GM12878 (cell line): ENCODE measurements at places on chromosomes 5 and 9. TPM values are rescaled to one million over a fixed set of nuclear protein-coding genes. Genes with fewer than 3 reads are reported as not detected.

DNA sequence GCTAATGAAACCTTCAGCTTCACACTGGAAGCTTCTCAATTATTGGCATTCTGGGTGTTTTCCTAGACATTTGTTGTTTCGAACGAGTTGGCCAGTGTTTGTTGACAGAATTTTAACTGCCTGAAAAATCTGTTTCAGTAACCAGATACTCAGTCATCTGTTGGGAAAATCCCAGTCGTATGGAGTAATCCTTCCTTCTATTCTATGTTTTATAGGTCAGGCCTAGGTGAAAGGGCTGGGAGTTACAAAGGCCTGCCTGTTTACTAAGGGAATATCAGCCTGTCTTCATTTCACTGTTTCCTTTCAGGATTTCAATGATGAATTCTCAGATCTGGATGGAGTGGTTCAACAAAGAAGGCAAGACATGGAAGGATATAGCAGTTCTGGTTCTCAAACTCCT lies 59.9 kb downstream of the GRAMD2B start:
- no peak for DNase-seq

GRCh38 chr5:64347309-64347708 lies 158.5 kb upstream of the RGS7BP start:
- DNase-seq: no peak

- DNase-seq: no peak
These were observed 55.8 kb upstream of the ABL1 start for GRCh38 chr9:130779153-130779855.

GRCh38 chr5:138702166-138703077 lies 50.8 kb upstream of the CTNNA1 start:
- no peak for DNase-seq

DNA sequence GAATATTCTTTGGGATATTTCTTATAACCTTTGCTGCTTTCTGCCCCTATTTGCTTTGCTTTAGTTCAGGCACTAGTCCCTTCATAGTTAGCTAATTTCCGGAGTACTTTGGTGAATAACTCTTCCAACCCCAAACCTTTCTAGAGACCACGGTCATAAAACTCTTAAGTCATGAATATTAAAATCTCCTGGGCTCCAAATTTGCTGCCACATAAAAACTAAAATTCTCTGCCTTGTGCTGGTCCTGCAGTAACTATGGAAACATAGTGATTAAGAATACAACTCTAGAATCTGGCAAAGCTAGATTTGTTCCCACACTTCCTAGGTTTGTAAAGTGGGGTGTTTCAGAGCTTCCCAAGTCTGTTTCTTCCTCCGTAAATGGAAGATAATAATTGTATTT lies 10.0 kb upstream of the ACTBL2 start:
- no peak for DNase-seq

- no peak for DNase-seq
These were observed 16.8 kb downstream of the ANKH start for GRCh38 chr5:14854799-14855198.

DNA sequence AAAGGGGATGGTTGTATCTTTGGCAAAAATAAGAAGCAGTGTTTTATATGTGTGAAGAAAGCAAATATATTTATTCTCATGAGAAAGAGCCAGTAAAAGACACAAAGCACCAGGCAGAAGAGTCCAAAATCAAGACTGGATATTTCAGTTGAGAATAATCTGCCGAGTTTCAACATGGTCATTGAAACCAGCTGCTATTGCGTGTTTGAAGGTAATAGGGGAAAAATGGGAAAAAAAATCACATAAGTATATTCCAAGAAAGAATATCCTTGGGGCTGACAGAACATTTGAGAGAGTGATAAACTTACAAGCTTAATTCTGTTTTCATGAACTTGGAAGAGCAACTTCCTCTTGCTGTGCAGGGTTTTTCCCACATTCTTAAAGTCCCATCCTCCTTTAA lies 79.9 kb downstream of the ISOC1 start:
- no peak for DNase-seq

DNA sequence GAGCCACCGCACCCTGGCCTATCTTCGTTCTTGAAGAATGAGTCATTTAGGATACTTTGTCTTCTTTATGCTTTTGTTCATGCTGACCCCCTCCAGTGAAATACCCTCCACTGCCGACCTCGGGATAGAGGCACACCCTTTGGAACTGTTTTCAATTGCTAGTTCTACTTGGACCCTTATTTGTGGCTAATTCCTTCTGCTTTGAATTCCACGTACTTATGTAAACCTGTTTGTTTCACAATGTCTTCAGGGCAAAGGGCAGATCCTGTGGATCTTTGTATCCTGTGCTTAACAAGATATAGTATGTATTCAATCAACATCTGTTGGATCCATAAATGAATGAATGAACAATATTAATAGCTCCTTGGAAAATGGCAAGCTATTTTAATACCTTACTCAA lies 19.6 kb upstream of the AOPEP start:
- DNase-seq: no peak

DNA sequence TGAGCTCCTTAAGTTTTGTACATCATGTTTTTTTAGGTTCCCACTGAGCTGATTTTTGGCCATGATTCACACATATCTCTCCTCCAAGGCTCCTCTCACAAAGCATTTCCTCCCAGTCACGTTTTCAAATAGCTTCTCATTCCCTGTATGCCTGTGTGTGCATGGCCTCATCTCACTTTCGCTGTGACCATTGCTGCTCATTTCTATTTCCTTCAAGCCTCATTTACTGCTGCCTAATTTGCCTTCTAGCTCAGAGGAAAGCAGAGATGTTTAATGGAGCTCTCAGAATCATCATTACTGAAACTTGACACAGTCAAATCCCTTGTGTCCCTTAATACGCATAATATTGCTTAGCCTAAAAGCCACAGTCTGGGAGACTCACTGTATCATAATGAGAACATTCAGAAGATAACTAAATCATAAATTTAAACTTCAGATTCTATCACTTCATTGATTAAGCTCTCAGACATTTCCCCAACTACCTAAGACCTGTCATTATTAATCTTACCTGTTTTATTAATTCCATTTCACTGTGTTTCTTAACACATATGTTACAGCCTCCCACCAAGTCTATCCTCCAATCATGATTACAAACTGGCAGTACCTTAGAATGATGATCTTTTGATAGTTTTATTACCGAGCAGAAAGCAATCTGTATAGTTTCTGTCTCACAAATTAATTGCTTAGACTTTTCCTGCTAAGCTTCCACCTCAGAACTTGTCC lies 278.3 kb upstream of the PTGER4 start:
- DNase-seq: no peak

DNA sequence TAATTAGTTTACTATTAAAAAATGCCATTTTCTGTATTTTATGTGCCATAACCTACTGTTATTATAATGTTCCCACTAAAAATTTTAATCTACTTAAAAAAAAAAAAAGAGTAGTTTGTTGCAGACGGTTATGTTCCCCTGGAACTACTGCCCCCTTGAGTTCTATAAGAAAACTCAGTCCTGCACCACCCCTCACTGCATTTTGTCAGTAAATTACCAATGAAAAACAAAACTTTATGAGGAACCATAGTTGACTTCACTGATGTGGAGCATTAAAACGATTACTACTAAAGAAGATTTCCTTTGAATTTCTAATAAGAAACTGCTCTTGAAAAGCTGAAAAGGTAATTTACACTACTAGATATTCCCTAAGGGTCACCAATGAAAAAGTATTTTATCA lies 288.7 kb downstream of the FBXL17 start:
- no peak for DNase-seq

GRCh38 chr9:90514877-90515276 lies 127.7 kb downstream of the DIRAS2 start:
- DNase-seq: no peak

DNA sequence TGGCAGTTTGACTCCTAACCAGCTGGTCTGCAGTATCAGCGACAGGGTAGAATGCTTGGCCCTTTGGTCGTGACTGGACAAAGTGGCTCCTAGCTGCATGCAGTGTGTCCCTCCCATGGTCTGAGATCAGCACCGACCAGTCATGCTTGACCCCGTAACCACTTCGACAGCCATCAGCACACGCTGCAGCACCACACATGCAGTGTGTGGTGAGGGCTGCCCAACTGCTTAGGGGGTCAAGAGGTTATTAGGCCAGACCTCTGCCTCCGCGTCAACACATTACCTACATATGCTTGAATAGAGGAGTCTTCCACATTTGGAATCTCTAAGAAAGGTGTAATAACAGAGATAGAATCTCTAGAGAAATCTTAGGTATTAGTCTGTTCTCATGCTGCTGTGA lies 139.1 kb downstream of the FSTL4 start:
- no peak for DNase-seq

DNA sequence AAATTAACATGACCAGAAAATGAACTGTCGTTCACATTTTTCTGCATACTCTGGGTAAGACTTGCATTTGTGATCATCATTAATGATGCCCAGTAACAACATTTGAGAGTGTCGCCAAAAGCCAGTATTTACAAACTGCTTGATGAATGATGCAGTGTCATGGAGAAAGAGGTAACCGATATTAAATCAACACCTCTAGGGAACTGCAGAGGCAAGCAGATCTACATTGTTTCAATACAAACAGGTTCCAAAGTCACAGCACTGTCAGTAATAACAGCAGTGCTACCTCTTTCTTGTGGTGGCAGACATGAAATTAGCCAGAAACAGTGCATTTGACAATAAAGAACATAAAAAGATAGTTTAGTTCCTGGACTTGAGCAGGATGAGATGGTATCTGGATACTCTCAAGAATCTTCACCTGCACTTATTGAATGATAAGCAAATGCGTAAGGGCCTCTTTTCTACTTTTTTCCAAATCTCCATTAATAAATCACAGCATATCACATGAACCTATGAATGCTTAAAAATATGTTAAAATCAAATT lies 456.6 kb downstream of the ARHGEF28 start:
- DNase-seq: no peak

DNA sequence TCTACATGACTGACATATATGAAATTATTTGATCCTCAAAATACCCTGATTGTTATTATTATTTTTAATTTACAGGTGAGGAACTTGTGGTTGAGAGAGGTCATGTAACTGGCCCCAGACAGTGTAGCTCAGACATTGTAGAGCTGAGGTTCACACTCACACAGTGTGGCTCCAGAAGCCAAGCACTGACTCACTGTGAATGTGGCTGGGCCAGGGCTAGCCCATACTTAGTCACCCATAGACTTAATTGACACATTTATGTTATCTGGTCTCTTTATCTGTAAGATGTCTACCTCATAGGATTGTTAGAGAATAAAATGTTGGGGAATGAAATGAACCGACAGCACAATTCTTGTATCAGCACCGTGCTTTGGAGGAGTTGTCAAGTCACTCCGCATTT lies 24.9 kb upstream of the CCDC112 start:
- no peak for DNase-seq

GRCh38 chr5:158287643-158288271 lies 428.8 kb upstream of the CLINT1 start:
- DNase-seq: no peak

DNA sequence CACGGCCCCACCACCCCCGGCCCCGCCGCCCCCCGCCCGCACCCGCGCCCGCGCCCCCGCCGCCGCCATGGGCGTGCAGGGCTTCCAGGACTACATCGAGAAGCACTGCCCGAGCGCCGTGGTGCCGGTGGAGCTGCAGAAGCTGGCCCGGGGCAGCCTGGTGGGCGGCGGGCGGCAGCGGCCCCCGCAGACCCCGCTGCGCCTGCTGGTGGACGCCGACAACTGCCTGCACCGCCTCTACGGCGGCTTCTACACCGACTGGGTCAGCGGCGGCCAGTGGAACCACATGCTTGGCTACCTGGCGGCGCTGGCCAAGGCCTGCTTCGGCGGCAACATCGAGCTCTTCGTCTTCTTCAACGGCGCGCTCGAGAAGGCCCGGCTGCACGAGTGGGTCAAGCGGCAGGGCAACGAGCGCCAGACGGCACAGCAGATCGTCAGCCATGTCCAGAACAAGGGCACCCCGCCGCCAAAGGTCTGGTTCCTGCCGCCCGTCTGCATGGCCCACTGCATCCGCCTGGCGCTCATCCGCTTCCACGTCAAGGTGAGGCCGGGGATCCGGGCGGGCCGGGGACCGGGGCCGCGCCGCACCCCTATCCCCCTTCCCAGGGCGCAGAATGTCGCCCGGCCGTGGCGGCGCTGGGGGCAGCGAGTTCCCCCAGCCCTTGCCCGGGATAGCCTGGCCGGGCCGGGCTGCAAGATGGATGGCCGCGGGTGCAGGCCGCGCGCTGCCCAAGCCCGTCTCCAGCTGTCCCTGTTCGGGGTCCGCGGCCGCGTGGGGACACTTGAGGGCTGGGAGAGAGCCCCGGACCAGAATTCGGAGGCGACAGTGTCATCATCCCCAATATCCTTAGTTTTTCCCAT lies 594 bp downstream of the FAM120A start:
- DNase-seq: no peak

The CSNK1A1 gene
- 138 and 143 TPM in 2 replicates for total RNA-seq

The HTR4 gene
- total RNA-seq: not detected in 2 replicates

The DAP gene
- 93.1 and 94.8 TPM in 2 replicates for total RNA-seq

The TBC1D13 gene
- 18.7 and 20.5 TPM in 2 replicates for total RNA-seq

The PTCD2 gene
- 13.6 and 14.7 TPM in 2 replicates for total RNA-seq

The CDC20B gene
- total RNA-seq: not detected in 2 replicates

The DDX4 gene
- total RNA-seq: 0.36 TPM in 1 of 2 replicates, not detected in the other

The GADD45G gene
- total RNA-seq: 0.37 TPM in 1 of 2 replicates, not detected in the other

The LURAP1L gene
- total RNA-seq: 0.58 and 0.80 TPM in 2 replicates

The OTP gene
- total RNA-seq: 8.4 and 8.5 TPM in 2 replicates

The PPP3R2 gene
- total RNA-seq: not detected in 2 replicates

The TUSC1 gene
- total RNA-seq: not detected in 2 replicates

The SPINK14 gene
- total RNA-seq: not detected in 2 replicates
